NCI-H187 (cell line): ENCODE measurements at places on chromosomes 1 and 21.

DNA sequence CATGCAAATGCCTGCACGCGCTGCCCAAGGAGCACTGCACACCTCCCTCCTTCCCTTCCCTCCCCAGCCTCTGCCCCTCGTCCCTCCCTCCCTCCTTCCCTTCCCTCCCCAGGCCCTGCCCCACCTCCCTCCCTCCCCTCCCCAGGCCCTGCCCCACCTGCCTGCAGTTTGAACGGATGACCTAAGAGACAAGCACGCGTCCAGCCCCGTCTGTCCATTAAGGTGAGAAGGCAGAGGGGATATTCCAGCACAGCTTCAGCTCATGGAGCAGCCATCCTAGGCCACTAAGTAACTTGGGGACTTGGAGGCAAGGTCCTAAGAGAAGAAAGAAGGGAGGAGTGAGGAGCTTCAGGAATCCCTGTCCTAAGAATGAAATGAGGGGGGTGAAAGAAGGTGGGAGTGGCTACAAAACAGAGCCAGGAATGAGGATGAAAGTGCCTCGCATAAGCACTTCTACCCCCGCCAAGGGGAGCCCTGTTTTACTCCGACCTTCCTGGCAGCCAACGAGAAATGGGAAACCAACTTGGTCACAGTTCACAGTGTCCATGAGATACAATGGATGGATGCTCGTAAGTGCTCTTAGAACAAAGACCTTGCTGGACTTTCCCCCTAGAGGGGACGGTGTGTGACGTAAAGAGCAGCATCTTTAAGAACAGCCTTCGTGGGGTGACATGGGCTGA, 21.3 kb upstream of the EFHD2 start:
- DNase-seq: no peak

- DNase-seq: no peak
These were observed 25.4 kb downstream of the UMODL1 start for GRCh38 chr21:42096566-42096965.

GRCh38 chr1:170530972-170531757, 801 bp upstream of the GORAB start:
- DNase-seq: no peak

GRCh38 chr21:42794551-42794950, 84.8 kb downstream of the WDR4 start:
- no peak for DNase-seq

DNA sequence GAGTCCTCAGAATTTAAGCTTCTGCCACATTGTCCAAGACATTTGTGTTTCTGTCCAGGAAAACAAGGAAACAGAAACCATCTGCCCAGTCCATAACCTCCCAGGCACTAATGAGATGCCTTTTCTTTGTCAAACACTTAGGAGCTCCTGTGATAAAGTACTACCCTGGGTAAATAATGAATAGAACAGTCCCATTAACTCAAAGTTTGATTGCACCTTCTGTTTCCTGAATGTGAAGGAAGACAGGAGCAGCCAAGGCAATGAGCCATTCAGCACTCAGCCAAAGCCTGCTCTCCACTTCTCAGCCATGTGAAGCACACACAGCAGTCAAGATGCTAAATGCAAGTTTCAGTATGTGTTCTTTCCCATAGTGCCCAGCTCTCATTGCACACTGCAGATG, 199.8 kb downstream of the SEC16B start:
- DNase-seq: peak; percentile 88

GRCh38 chr1:52579415-52579814, 22.8 kb upstream of the GPX7 start:
- DNase-seq: no peak

DNA sequence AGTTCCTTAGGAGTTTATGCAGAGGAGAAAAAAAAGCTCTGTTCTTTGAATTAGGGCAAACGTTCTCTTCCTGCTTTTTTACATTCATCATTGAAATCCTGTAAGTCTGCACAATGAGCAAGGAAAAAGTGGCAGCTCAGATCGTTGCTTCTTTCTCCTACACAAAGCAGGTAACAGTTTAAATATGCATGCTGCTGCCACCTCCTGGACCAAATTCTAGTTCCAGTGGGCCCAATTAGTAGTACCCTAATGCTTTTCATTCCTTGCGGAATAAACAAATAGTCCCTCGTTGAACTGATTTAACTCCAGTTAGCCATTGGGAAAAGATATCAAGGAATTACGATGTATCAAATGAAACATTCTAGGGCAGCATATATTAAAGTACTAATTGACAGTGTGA, 20.1 kb downstream of the YTHDF2 start:
- DNase-seq: no peak

- no peak for DNase-seq
These were observed 1.4 kb downstream of the LDLRAD1 start for GRCh38 chr1:54016343-54017282.

DNA sequence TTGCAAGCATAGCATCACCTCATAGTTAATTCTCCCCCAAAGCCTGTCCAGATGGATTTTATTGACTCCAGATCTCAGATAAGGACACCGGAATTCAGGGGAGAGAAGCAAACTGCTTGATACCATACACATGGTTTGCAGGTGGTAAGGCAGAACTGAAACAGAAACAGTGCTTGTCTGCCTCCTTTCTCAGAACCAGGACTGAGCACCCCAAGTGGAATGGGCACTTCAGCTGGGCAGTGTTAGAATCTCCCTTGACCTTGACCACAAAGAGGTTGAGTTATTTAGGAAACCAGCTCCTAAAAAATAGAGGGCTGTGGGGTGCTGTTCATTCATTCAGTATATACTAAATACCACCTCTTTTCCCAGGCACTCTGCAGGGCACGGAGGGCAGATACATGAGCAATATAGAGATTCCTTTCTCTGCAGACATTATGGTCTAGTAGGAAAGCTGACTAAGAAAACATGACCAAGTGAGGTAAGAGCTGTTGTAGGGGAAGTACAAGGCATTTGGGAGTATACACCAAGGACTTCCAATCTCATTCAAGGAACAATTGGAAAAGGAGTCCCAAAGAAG, 185.2 kb downstream of the C1orf94 start:
- no peak for DNase-seq

DNA sequence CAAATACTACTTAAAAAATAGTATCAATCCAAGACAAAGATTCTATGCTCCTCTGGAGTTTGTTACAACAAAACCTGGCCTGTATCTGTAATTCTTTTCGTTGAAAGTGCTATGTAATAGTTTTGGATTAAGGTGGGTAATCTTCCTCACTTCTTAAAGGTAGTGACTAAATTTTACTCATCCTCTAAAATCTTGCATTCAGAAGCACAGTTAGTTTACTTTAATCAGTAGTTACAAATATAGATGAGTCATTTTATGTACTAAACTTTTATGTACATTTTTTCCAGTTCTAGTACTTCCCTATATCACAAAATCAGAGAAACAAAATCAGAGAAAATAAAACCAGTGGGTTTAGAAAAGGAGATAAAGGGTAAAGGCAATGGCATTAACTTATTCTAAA, 51.3 kb downstream of the ZNHIT6 start:
- no peak for DNase-seq

GRCh38 chr21:24023402-24023801, 1583.9 kb downstream of the MRPL39 start:
- DNase-seq: no peak

DNA sequence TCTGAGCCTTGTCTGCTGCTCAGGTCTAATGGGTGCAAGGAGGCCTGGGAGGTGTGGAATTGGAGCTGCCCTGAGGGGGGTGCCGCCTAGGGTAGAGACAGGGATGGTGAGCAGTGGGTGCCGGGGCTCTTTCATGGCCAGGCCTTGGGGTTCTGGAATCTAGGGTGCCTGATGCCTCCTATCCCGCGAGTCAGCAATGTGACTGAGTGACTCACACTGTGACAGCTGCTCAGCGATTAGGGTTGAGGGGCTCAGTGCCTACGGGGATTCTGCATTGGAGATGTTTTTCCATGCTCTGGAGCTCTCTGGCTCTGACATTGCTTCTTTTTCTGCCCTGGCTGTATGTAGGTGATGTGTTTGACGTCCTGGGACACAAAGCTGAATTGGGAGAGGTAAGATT, 16.8 kb downstream of the ATP8B2 start:
- DNase-seq: no peak

- no peak for DNase-seq
These were observed 85.8 kb downstream of the ADARB1 start for GRCh38 chr21:45160198-45160597.

DNA sequence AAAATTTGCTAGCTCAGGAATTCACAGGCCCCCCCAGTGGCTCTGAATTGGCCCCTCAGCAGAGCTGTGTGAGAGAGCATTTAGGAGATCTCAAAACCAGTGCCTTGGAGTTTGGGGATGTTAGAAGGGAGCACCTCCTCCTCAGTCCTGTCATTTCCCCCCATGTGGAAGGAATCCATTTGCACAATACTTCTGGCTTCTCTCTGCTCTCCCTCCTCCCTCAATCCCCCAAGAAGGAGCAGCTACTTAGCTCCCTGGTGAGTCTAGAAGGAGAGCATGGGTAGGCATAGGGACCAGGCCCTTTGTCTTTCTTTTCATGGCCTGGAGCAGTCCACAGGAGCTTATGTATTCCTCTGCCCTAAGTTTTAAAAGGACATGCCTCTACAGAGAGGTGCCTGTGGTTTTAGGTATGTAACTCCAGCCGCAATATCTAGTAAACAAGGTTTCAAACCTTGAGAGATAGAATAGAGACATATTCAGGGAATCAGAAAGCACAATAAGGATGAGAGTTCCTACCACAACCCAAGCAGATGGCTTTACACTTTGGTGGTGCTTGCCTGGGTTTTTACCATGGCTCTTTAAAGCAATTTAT, 199.4 kb downstream of the FCRL5 start:
- DNase-seq: no peak

- no peak for DNase-seq
These were observed 59.8 kb upstream of the PLA2G4A start for GRCh38 chr1:186768906-186769305.

GRCh38 chr21:32134441-32135130, 144.3 kb downstream of the MIS18A start:
- no peak for DNase-seq

DNA sequence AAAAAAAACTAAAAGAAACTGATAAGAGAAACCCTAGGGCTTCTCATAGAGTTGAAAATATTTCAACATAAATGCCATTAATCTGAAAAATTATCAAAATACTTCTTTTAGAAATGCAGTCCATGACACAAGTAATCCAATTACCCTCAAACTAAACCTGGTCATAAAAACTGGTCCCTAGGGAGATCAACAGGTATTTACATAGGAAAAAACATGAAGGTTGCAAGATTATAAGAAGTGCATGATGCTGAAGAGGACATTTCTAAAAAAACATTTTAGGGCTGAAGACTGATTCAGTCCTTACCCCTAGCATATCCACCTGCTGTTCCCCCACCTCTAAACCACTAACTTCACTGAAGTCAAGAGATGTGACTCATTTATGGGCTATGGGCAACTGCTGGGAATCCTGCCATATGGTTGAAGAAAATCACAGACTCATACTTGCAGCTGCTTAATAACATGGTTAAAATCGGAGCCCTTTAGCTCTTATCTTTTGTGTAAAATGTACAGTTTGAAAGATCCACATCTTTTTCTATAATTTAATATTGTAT, 131.0 kb upstream of the RUNX1 start:
- no peak for DNase-seq

DNA sequence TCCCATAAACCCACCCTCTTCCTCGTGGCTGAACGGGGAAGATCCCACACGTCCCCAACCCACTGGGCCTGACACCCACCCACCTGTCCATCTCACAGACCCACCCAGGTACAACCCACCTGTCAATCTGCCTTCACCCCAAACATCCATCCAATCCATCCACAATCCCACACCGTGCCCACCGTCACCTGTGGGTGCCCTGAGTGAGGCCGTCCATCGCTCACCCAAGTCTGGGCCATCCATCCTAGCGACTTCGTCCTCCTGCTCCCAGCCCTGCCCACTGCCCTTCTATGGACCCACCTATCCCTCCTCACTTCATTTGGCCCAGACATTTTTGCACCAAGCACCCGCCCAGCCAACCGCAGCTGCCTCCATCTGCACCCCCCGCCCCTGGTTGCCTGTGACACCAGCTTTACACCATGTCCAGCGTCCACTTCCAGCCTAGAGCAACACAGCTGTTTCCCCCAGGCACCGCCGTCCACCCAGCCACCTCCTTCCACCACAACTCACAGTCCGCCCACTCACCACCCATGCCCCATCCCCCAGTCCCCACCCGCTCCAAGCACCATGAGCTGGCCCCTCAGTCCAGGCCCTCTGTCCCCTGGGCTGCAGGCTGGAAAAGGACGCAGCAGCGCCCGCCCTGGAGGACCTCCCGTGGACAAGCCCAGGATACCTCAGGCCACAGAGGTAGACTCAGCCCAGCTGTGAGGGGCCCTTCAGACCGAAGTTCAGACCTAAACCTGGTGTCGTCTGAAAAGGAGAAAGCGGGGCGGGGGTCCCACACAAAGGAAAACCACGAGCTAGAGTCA, 7.7 kb downstream of the TTLL10 start:
- DNase-seq: no peak

GRCh38 chr1:64137412-64137803, 66.0 kb upstream of the UBE2U start:
- no peak for DNase-seq

DNA sequence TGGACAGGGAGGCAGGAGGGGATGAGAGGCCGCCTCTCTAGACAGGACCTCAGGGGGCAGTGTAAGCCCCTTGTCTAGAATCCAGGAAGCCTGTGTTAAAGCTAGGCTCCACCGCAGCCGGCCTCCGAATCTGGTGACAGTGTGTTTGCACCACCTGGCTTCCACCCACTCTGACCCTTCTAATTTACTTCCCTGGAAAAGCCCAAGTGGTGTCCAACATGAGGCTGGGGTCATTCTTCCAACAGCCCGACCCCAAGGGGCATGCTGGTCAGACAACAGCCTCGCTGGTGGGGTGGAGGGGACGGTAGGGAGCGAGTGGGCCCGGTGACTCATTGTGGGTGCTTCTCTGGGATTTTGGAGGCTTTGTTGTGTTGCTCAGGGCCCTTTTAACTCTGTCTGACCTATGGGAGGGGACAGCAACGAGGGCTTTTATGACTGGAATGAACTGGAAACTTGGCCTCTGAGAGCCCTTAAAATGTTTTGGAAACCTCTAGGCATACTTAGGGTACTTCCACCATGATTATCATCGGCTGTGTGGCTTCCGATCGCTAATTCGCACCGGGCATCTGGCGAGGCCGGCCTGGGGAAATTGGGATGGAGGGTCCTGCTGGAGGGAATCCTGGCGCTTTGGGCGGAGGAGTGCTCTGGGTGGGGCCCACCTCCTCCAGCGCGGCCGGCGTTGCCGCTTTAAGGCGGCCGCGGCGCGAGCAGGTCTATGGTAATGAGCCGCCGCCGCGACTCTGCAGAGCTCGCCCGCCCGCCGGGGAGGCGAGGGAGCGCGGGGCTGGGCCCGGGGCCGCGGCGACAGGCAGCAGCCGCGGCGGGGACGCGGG, at the start of gene CELSR2:
CELSR2 (plus strand) TSS at position 743 of the 833 bp plus-strand sequence. CDS start 541 bp downstream, outside the sequence.
- no peak for DNase-seq
